ENCODE measurements at places on chromosomes 3 and 15.

- no peak for DNase-seq
These were observed 184.7 kb downstream of the MEGF11 start for GRCh38 chr15:66068801-66069200.

DNA sequence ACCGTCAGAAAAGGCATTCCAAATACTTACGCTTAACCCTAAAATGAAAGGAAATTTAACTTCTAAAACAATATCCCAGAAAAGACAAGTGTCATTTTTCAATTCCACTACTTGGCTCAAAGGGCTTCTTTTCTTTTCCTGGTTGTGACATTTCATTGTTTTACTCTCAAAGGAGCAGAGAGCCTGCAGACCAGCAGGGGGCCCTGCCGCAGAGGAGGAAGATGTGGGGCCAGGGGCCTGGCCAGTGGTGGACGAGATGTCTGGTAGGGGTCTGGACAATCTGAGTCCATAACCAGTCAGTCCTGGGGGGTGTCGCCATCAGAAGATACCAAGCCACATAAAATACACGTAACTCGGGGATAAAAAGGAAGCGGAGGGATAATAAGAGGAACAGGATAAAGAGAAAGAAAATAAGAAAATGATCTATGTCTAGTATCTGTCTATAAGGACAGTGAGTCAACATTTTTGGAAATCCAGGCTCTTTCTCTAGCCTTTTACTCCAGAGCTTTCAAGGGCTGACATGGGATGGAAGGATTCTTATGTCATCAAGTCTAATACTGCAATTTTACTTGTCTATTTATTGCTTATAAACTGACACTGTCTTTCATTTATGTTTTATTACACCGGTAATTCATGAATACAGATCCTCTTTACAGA is 54.2 kb upstream of the ARHGEF3 start:
- DNase-seq, result peak; percentile 38

DNA sequence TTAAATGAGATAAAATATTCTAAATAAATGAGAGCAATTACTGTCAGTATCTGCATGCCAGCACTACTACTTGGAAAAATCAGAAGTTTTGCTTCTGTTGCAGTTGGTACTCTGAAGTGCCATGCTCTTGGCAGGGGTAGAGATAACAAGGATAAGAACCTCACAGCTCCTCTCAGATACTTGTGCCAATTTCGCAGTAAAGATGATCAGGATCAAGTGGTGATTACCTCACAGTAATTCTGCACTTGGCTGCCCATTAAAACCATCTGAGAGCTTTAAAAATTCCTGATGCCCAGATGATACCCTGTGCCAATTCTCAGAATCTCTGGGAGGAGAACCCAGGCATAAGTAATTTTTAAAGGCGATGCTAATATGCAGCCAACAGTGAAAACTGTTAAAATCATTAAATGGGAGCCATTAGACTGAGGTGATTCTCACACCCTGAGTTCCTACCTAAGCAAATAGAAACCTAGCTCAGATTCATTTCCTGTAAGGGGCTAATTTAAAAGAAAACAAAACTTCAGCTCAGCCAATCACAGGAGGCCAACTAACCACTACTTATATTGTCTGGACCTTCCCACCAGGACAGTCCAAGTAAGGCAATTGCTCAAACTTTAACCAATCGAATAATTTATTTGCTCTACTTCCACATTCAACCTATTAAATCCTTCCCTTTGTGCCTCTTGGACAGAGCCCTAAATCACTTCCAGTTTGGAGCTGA is 171.2 kb downstream of the KCNMB2 start:
- DNase-seq, result no peak

- no peak for DNase-seq
These were observed 21.0 kb downstream of the PFKFB4 start for GRCh38 chr3:48535578-48535977.

DNA sequence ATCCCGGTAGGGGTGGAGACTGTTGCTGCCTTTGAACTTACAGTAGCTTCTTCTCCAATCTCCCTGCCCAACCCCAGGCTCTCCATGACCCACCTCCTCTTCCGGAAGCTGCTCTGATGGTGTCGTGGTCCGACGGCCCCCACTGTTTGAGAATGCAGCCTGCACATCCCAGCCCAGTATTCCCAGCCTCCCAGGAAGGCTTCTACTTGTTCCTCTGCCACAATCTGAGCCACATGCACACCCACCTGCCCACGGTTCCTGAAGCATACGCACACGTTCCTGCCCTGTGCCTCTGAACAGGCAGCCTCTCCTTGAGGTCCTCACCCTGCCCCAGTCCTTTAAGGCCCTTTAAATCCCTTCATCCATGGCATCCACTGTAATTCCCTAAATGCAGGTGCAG is 57.4 kb downstream of the ABTB1 start:
- no peak for DNase-seq

GRCh38 chr15:88376574-88377174 is 90.5 kb downstream of the MRPL46 start:
- DNase-seq, result no peak

GRCh38 chr3:23720885-23721284 is 84.9 kb upstream of the UBE2E1 start:
- DNase-seq, result no peak

DNA sequence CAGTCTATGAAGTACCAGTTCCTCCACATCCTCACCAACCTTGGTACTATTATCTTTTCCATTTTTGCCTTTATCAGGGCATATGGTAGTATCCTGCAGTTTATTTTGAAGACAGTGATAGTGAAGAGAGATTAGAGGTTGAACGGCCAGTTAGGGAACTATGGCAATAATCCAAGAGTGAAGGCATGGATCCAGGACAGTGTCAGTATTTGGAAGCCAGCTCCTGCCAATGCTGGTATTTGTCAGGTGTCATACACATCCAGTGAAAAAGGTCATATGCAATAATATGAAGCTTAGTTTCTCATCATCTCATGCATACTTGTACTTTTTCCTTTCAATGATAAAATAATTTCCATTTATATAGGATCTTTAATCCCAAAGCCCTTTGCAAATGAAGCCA is 56.8 kb upstream of the KCNMB2 start:
- no peak for DNase-seq

DNA sequence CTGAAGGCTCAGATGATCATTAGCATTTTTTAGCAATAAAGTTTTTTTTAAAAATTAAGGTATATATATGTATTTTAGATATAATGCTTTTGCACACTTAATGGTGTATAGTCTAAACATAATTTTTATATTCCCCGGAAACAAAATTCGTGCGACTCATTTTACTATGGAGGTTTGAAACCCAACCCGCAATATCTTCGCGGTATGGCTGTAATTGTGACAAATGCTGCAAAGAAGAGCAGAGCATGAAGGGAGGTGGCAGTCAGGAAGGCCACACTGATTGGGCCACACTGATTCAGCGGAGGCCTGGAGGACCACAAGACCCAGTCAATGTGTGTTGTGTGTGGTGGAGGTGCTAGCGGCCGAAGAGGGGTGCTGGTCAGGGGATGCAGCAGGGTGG is 4.5 kb upstream of the CYP8B1 start:
- no peak for DNase-seq

GRCh38 chr3:149450281-149450680 is 24.2 kb upstream of the TM4SF4 start:
- no peak for DNase-seq

DNA sequence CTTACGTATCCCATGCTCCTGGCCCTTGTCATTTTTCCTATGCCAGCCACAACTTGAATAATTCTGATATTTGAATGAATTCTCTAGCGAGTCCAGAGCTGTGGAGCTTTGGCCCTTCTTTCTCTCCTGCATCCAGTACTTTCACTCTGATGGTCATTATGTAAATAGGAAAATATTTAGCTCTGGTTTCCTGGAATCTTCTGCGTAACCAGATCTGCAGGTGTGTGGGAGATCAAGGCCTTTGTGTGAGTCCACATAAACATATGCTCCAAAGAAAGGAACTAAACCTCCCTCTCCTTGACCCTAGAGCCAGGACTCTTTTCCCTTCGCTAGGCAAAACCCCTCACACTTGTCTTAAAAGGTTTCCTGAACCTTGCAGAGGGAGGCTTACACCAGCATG is 132.5 kb upstream of the THBS1 start:
- no peak for DNase-seq

DNA sequence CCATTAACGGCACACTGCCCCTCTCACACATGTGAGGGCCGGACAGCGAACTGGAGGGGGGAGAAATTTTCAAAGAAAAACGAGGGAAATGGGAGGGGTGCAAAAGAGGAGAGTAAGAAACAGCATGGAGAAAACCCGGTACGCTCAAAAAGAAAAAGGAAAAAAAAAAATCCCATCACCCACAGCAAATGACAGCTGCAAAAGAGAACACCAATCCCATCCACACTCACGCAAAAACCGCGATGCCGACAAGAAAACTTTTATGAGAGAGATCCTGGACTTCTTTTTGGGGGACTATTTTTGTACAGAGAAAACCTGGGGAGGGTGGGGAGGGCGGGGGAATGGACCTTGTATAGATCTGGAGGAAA is 1.5 kb downstream of the SOX2 start:
- no peak for DNase-seq

DNA sequence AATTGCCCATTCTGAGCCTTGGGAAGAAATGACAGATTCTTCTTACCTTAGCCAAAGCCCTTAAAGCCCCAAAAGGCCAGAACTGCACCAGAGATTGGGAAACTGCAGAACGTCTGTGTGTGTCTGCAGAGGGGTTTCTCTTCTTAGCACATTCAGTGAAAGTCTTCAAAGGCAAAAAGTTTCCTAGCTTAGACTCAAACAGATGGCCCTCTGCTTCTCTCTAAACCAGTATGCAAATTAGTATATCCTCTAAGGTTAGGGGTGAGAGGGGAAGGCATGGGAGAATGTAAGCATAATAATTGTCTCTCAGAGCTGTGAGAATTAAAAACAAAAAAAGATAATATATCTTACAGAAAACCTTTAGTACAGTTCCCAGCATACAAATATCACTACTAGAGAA is 334.0 kb upstream of the MCTP2 start:
- no peak for DNase-seq
